ENCODE measurements at places on chromosomes 2 and 18. TPM values are rescaled to one million over a fixed set of nuclear protein-coding genes. Genes with fewer than 3 reads are reported as not detected.
A peak's percentile ranks its signal among the peaks of the same experiment; 100 is the strongest.

Gene PGAP1
- 8.7 TPM for total RNA-seq

Gene CAPN14
- total RNA-seq, result 0.40 TPM

Gene PXDN
- total RNA-seq, result 1.00 TPM

Gene IL1R2
- 0.85 TPM for total RNA-seq

Gene IL1B
- not detected for total RNA-seq

Gene IGFBP5
- not detected for total RNA-seq

Gene GPD2
- 38.9 TPM for total RNA-seq

Gene KCNE4
- not detected for total RNA-seq

GRCh38 chr2:71850306-71850801, 297.3 kb downstream of the CYP26B1 start:
- DNase-seq, result no peak

GRCh38 chr2:235618039-235618438, 124.2 kb downstream of the AGAP1 start:
- DNase-seq, result no peak

DNA sequence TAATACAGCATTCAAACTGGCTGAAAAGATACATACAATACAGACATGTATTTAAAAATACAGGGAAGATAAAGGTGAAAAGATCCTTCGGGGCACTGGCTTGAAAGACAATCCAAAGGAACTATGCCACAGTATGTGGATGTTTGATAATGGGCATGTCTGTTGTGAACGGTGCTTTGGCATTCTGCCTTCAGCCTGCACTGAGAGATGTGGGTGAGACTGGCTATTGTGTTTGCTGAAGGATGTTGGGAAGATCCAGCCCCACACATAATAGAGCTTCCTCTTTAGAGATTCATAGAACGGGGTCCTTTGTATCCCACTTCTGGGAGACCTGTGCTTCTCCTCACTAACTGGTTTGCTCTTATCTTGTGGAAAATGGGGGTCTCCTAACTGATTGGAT, 65.1 kb upstream of the CXCR4 start:
- DNase-seq, result no peak

GRCh38 chr2:179594268-179595112, 266.9 kb downstream of the ZNF385B start:
- no peak for DNase-seq

DNA sequence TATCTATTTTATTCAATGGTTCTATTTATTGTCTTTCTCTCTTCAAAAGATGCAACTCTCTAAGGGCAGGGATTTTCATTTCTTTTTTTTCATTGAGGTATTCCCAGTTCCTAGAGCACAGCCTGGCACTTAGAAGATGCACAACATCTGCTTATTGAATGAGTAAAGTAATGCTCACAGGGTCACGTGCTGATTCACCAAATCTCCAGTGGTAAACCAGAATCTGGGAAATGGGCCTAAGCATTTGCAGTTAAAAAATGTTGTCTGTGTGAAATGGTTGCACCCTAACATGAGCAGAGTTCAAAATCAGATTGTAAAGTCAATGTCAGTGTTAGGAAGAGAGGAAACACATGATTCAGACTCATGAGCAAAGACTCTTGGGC, 15.8 kb downstream of the SLC8A1 start:
- DNase-seq, result no peak

DNA sequence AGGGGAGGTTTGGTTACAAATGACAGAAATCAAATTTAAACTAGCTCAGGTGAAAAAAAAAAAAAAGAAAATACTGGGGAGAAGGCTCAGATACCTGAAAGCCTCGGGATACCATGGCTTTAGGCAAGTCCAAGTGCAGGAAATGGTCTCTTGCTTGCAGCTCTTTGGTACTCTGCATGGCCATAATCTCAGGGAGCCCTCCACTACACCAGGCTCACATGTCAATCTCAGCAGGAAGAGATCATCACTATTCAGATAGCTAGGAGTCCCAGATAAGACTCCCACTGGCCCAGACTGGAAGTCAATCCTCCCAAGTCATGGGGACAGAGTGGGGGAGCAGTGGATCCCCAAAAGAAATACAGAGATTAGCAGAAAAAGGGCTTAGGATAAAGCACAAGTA, 64.8 kb upstream of the RALBP1 start:
- no peak for DNase-seq

DNA sequence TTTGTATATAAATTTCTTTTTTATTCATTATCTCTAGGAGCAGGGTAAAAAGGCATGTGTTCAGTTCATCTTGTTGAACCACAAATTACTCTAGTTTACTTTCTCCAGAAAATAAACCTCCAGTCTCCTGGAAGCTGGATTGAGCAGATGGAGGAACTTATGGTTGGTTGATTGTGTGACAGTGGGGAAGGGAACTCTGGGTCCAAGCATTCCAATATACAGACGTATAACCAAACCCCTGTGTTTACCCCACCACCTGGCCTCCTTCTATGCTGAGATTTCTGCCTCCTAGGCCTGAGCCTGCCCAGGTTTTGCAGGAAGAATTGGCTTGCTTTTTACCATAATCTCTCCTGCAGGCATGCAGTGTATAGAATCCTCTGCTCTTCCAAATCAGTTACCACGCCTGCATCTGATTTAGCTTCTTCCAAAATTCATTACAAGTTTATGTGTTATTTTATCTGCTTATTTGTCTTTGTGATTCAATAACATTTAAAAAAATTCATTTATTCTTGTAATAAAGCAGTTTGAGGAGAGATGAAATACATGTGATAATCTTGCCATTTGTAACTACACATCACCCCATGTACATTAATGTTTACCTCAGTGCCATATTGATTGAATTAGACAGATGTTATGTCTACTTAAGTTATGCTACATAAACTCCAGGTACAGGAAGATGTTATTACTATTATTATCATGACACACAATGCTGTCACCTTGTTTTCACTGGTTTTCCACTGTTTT, 2.5 kb upstream of the RAB27B start:
- no peak for DNase-seq

GRCh38 chr2:188204824-188205223, 86.8 kb upstream of the GULP1 start:
- no peak for DNase-seq

GRCh38 chr2:25614711-25615110, 58.7 kb downstream of the DTNB start:
- no peak for DNase-seq

- DNase-seq, result no peak
These were observed 61.1 kb downstream of the COA5 start for GRCh38 chr2:98547092-98547790.

GRCh38 chr2:128422571-128422970, 103.9 kb upstream of the HS6ST1 start:
- no peak for DNase-seq

- no peak for DNase-seq
These were observed 24.3 kb downstream of the RNU4ATAC start for GRCh38 chr2:121555008-121555407.

DNA sequence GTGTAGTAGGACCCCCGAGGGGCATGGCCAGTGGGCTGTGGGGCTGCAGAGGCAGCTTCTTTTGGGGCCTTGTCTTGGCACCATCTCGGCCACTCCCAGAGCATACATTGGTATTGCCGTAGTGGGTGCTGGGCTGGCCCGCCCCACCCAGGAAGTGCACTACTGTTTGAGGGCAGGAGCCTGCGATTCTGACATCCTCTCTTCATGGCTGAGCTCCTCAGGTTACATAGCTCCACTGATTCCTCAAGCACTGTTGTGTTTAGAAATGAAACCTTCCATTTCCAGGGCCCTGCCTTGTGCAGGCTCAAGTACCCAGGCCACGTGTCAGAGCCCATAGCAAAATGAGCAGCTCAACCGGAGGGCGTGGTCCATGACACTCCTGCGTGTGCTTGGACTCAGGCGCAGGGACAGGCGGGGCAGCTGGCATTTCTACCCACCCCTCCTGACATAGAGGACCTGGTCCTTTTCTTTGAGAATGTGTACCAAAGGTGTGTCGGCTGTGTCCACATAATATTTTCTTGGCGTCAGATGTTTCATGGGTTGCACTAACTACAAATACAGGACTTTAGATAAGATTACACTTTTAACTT, 67.9 kb downstream of the DGKD start:
- DNase-seq, result peak; percentile 75

GRCh38 chr2:240993446-240994170, 4.8 kb upstream of the SNED1 start:
- DNase-seq, result no peak

GRCh38 chr2:157419031-157419575, 24.8 kb downstream of the CYTIP start:
- no peak for DNase-seq

- DNase-seq, result no peak
These were observed 36.5 kb upstream of the GLS start for GRCh38 chr2:190843890-190844699.

GRCh38 chr2:20724500-20725053, 57.6 kb downstream of the GDF7 start:
- no peak for DNase-seq

DNA sequence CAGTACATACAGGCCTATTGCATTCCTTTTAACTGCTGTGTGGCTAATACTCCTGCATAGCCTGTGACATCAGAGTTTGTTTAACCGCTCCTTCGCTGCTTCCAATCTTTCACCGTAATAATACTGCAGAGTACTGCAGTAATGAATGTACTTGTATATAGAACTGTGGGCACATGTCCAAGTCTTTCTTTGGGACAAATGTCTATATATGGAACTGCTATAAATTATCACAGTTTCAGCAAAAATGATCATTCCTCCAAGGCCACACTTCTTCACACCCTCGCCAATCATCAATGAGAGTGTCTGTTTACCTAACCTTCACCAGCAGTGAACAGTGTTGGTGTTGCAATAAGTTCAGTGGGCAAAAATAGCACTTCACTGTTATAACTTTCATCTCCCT, 230.4 kb downstream of the SP3 start:
- DNase-seq, result no peak

GRCh38 chr2:205060269-205060668, 515.0 kb downstream of the PARD3B start:
- no peak for DNase-seq

GRCh38 chr2:230262246-230262645, 36.7 kb downstream of the SP140 start:
- DNase-seq, result peak; percentile 62

DNA sequence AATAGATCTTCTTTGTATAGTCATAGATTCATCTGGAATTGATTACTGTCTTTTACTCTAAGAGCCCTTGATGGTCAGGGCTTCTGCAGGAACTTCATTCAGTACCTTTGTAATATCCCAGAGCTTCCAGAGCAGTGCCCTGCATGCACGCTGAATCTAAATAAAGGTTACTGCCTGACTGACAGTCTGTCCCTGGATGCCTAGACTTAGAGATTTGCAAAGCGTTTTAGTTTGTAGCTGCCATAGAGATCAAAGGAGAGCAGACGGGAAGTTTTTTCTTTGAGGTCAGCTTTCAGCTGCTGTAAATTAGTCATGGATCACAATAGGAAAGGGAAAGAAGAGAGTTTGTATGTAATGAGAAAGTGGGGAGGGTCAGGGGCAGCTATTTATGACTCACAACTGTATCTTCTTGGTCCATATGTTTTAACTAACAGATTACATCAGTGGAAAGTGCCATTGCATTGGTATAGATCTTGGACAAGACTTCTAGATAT, 45.2 kb upstream of the NYAP2 start:
- DNase-seq, result no peak
